Activated T-cell treated with anti-CD3 and anti-CD28 coated beads, Interleukin-2, amount 50 U/mL, for 1 hour (primary cell): ENCODE measurements at places on chromosomes 5 and 9.

- no peak for DNase-seq
Measured at GRCh38 chr5:174636094-174636493, 88.3 kb upstream of the MSX2 start.

GRCh38 chr9:13295556-13295955, 16.1 kb upstream of the MPDZ start:
- DNase-seq: no peak

- DNase-seq: no peak
Measured at GRCh38 chr5:129912601-129913255, 8.5 kb downstream of the CHSY3 start.

GRCh38 chr5:84362061-84362720, 22.5 kb downstream of the EDIL3 start:
- no peak for DNase-seq

- DNase-seq: no peak
Measured at GRCh38 chr9:136219276-136219675, 14.3 kb upstream of the LHX3 start.

DNA sequence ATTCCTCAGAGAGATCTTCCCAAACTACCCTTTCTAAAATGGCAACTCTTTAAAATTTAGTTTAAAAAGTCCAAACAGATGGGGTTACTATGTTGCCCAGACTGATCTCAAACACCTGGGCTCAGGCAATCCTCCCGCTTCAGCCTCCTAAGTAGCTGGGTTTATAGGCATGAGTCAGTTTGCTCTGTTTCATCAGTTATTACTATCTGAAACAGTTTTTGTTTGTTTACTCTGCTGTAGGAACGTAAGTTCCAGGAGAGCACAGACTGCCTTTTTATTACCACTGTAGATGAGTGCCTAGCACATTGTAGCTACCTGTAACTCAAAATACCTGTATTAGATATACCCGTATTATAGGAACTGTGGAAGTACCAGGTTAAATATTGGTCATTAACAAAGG, 89.4 kb downstream of the UHRF2 start:
- no peak for DNase-seq

DNA sequence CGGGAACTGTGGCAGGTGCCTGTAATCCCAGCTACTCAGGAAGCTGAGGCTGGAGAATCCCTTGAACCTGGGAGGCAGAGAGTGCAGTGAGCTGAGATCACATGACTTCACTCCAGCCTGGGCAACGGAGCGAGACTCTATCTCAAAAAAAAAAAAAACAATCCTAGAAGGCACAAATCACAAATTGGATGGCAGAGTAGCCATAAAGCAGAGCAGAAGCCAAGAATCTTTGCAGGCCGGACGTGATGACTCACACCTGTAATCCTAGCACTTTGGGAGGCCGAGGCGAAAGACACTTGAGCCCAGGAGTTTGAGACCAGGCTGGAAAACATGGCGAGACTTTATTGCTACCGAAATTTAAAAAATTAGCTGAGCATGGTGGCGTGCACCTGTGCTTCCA, 9.2 kb upstream of the FUBP3 start:
- no peak for DNase-seq

- no peak for DNase-seq
Measured at GRCh38 chr9:38370176-38370575, 22.3 kb upstream of the ALDH1B1 start.
